ENCODE measurements at places on chromosomes 2 and 18.

DNA sequence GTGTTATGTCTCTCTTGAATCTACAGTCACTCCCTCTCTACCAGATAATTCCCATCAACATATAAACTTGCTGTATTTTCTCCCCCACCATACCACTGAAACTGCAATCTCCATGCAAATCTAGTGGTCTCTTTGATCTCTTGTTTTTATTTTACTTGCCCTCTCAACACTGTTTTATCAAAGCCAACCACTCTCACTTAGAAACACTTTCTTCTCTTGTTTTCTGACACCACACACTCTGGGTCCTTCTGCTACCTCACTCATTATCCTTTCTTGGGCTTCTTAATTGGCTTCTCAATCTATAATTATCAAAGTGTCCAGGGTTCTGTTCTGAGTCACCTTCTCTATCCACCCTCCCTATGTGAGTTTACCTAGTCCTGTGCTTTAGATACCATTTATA is 2.0 kb upstream of the MCFD2 start:
- no peak for DNase-seq

DNA sequence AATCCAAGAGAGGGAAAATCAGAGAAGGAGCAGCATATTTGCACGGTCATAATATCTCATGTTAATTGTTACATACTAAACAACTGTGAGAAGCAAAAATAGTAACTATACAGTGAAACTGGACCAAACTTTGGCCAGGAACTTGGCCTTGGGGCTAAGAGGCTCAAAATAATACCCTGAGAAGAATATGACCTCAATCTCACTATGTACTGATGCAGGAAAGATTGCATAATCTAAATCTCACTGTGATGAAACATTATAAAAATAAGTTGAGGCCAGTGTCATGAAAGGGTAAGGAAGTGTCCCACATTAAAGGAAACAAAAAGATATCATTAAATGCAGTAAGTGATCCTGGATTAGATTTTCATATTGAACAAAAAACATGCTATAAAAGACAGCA is 36.5 kb downstream of the ZRANB3 start:
- DNase-seq = no peak

DNA sequence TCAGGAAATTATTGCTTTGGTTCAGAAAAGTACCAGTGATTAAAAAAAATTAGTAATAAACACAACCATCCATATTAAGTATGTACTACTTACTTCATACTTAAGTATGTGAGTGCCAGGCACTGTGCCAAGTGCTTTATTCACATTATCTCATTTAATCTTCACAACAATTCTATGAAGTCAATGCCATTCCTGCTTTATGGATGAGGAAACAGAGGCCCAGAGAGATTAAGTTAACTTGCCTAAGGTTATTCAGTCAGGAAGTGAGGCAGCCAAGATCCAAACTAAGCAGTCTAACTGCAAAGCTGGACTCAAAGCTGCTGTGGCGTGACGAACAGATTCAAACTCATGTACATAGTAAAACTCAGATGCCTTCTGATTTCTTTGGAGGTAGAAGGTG is 22.3 kb downstream of the DTNB start:
- no peak for DNase-seq

DNA sequence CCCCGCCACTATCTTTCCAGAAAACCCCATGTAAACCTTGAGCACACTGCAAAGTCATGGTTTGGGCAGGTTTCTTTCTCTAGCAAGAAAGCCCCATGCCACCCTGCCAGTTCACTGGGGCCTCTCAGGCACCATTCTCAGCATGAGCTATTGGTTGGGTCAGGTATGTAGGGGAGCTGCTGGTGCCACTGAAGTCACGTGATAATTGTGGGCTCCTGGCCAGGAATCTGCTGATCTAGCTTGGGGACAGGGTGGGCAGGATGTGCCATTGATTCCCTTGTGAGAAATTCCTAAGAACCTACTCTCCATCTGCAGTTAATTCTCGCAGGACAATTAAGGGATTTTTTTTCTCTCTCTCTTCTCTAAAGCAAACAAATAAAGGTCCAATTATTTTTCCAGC is 26.5 kb upstream of the HNMT start:
- DNase-seq = no peak

DNA sequence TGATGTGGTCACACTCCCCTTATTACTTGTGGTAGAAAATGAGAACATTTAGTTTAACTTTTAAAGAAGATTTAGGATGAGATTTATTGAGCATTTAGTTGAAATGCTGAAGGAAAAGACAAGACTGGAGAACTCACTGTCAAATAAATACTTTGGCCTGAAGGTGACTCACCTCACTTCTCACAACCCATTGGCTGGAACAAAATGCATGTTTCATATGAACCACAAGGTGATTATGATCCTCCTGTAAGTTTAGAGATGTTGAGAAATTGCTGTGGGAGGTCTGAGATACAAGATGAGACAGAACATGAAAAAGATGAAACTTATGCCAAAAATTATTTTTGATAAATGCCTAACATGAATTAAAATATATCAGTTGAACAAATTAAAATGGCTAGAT is 1004.5 kb downstream of the SOCS6 start:
- no peak for DNase-seq

GRCh38 chr2:222545823-222546795 is 109.8 kb downstream of the FARSB start:
- DNase-seq = no peak

GRCh38 chr2:196248467-196249094 is 77.2 kb upstream of the STK17B start:
- no peak for DNase-seq

- no peak for DNase-seq
Measured at GRCh38 chr18:7559709-7560319, 7.3 kb upstream of the PTPRM start.

- no peak for DNase-seq
Measured at GRCh38 chr2:39394516-39394961, 42.5 kb downstream of the MAP4K3 start.

DNA sequence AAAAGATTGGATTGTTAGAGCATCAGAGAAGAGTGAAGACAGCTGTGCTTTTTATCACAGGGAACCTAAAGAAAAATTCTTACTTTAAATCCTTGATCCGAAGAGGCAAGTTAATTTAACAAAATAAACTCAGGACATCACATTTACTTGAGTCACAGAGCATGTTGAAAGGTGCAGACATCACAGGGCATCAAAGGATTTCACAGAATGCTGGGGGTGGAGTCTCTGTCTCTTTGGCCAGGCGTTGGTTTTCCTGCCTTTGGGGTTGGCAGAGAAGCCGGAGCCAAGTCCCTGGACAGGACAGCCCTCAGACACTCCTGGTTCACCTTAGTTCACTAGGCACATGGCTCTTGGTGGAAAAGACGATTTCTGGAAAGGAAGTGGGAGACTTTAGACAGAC is 56.3 kb downstream of the SH3RF3 start:
- DNase-seq = no peak

DNA sequence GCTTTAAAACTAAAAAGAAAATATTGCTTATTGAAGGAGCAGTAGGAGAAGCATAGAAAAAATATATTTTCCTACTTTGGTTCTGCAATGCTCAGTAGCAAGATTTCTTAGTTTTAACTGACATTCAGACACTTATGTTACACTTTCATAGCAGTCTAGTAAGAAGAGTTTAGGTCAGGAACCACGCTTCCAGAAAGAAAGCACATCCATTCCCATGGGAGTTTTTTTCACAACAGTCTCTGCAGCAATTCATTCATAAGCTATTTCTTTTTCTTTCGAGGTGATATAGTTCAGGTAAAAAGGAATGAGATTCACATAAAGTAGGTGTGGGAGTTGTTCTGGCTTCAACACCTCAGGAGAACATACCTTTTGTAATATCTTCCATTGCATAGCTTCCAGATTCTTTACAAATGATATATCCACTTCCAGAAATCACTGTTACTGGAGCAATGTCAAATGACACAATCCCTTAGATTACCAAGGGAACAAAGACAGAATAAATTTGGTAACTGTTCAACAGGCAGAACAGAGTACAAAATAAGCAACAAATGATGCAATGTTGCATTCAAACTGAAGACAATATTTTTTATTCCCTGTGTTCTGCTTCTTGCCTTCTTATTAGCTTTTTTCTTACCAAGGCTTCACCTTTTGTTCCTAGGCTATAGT is 95.2 kb upstream of the GULP1 start:
- no peak for DNase-seq

DNA sequence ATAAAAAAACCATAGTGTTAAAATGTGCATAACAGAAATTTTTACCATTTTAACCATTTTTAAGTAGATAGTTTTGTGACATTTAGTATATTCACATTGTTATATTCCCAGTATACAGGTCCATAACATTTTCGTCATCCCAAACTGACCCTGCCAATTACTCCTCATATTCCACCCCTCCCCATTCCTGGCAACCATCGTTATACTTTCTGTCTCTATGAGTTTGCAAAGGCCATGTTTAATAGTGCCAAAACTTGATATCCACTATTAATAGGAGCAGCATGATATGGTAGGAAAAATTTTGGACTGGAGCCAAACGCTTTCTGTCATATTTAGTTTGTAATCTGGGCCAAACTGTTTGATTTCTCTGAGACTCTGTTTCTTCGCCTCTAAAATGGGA is 30.9 kb downstream of the PLCL1 start:
- no peak for DNase-seq

DNA sequence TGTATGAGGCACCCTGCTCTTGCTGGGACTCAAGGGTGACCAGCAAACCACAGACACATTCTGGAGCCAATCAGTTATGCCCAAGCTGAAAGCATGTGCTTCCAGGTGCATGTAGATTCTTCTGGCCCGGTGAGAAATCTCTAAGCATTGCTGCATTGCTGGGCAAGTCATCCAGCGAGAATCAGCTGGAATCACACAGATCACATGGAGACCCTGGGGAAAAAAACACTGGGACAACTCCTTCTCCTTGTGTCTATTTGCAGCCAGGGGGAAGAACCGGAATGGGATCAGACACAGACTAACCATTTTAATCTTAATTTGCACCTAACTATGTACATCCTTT is 119.7 kb upstream of the KLF7 start:
- no peak for DNase-seq

DNA sequence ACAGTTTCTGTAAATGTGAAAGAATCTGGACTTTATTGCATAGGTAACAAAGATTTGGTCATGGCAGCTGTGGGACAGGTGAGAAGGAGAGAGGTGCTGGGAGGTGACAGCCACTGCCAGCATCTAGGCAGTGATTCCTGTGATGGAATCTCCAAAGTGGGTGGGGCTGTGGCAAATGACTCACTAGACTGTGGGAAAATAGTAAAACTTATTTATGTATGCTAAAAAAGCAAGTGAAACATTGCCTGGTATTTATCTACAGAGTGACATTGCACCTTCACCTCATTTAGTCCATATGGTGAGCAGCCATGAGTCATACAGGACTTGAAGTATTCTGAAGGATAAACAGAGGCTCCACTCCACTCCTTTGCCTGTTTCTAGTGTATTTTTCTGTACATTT is 145.3 kb upstream of the MEX3C start:
- DNase-seq = no peak

GRCh38 chr18:7059276-7059675 is 58.3 kb downstream of the LAMA1 start:
- no peak for DNase-seq

DNA sequence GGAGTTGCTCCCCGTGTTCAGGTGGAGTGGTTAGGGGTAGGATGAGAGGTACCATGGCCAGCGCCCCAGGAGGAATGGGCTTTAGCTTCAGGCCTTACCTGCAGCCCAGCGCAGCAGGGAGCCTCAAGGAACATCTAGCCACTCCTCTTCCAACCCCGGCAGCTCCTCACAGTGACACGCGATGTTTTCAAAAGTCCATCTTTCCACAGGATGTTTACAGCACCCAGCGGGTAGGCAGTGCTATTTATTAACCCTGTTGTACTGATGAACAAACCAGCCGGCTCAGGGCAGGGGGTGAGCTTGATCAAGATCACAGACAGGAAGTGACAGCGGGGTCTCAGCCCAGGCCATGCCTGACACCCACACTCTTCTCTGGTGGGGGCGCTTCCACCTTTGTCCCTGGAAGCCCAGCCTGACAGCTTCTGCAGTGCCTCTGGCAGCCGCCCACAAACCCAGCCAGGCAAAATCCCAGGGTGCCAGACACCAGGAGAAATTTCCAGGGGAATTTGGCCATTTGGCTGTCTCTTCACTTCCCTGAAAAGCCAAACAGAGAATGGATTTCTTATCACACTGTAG is 18.4 kb upstream of the PRLH start:
- DNase-seq = no peak

DNA sequence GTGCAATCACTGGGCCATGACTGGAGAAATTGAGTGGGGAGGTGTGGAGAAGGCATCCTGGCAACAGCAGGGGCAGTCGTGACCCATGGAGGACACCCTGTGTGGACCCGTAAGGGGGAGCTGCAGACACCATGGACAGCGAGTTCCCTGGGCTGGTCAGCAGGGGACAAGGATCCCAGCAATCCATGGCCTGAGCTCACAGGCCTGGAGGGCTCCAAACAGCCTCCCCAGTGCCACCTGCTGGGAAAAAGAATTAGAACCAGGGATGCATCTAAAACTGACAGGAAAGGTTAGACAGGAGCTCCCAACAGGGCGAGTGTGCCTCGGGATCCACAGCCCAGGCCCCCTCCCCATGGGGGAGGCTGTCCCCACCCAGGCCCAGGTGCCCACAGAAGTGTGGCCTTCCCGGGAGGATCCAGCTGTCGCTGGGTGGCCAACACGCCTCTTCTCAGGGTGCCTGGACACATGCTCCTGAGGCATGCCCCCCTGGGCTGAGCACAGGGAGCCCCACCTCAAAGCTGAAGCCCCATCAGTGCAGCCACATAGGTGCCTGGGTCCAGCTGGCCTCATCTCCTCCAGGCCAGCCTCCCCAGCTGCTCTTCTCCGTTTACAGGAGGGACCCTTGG is 20.5 kb upstream of the KIF1A start:
- DNase-seq = peak; percentile 62

DNA sequence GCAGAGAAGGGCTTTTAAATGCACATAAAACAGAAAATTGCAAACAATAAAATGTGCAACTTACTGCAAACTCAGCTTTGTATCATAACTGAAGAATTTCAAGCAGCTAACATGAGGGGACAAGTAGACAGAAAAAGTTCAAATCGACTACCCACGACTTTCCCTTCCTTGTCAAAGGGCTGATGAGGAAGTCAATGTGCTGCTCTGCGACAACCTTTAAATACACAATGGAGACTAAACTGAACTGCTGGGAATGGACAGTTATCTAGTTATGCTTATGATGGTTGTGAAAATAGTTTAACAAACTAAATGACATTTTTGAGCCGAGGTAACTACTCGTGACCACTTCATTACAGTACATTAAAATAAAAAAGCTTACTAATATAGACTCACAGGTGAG is 84.1 kb downstream of the INO80D start:
- DNase-seq = no peak

GRCh38 chr2:16226943-16227664 is 286.8 kb downstream of the MYCN start:
- no peak for DNase-seq

DNA sequence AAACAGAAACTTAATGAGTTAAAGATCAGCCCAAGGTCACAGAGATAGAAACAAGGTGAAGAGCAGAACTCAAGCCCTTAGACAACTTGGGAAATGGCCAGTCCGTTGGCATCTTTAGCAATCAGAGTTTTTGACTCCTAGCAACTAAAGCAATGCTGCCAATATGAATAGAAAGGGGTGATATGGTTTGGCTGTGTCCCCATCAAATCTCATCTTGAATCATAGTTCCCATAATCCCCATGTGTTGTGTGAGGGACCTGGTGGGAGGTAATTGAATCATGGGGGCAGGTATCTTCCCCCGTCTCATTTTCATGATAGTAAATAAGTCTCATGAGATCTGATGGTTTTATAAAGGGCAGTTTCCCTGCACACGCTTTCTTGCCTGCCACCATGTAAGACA is 170.2 kb downstream of the DDX1 start:
- peak; percentile 7 for DNase-seq
